ENCODE measurements at places on chromosomes 3 and 15. TPM values are rescaled to one million over a fixed set of nuclear protein-coding genes. Genes with fewer than 3 reads are reported as not detected.

Gene ASB14
- not detected for total RNA-seq

Gene WDR72
- 0.03 TPM for total RNA-seq

Gene ST6GAL1
- total RNA-seq, result 220 TPM

Gene FAM131A
- 5.0 TPM for total RNA-seq

All from GM12878 (cell line).